GM23338 (cell line): ENCODE measurements at places on chromosomes 5 and 9.

DNA sequence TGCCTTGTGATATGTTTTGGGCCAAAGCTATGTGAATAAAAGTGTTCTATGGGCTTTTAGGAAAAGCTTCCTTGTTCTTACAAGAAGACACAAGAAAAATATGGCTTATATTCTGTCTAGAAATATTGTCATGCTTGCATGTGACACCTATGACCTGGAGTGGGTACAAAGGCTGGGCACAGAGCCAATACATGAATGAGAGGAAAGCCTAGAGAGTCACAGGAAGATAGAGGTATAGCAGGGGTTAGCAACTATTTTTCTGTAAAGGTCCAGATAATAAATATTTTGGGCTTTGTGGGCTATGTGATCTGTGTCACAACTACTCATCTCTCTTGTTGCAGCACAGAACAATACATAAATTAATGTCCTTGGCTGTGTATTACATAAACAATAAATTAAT, 196.6 kb upstream of the CD180 start:
- peaks cover 18% of the 10 kb centered on the region; the same call in 1 of the 2 replicates for H3K4me1 ChIP-seq
- no peak overlapping the region for H3K27ac ChIP-seq
- H3K36me3 ChIP-seq: no peaks in the 10 kb centered on the region

DNA sequence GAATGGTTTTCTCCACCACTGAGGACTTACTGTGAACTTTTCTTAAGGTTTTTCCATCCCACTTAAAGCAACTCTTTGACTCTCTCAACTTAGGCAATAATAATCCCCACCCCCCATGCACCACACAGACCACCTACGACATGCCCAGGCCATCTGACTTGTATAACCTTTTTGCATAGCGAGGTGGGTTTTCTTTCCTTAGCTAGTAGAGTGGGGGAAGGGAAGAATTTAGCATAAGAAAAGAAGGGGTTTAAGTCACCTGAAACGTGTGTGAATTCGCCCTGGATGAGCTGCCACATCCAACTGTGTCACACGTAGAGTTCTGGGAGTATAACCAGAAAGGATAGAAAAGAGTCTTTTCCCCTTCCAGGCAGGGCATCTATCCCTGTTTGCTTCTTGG, 262.7 kb downstream of the YTHDC2 start:
- no peaks in the 10 kb centered on the region for H3K36me3 ChIP-seq
- no peaks in the 10 kb centered on the region for H3K27me3 ChIP-seq
- H3K4me1 ChIP-seq: peaks cover 20% of the 10 kb centered on the region
- DNase-seq: peak; percentile 66
- peak overlapping the region; percentile 31; the same call in 1 of the 2 replicates for H3K4me3 ChIP-seq

DNA sequence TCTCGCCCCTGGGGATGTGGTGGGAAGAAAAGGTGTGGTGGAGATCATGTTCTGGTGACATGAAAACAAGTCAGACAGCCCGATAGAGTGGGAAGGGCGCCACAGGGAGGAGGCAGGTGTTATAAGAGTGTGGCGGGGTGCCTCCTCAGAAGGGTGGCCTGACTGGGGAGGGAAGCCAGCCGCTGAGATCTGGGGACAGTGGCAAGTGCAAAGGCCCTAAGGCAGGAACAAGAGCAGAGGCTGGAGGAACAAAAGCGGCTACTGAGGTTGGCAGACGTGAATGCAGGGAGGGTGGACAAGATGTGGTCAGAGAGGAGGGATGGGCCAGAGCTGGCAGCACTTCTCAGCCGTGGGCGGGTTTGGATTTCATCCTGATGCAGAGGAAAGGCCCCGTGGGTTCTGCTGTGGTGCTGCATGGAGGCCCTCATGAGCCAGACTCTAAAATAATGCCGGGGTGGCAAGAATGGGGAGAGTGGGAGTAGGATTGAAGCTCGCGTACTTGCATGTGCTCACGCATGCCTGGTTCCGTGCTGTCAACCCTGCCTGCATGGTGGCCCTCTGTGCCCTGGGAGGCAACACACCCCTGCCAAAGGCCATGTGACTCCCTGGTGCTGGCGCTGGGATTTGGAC, 89.2 kb downstream of the MVB12B start:
- no peaks in the 10 kb centered on the region; the same call in 1 of the 2 replicates for H3K4me1 ChIP-seq
- H3K4me3 ChIP-seq: no peak overlapping the region
- no peak for DNase-seq
- H3K27me3 ChIP-seq: no peaks in the 10 kb centered on the region
- no peaks in the 10 kb centered on the region for H3K36me3 ChIP-seq

DNA sequence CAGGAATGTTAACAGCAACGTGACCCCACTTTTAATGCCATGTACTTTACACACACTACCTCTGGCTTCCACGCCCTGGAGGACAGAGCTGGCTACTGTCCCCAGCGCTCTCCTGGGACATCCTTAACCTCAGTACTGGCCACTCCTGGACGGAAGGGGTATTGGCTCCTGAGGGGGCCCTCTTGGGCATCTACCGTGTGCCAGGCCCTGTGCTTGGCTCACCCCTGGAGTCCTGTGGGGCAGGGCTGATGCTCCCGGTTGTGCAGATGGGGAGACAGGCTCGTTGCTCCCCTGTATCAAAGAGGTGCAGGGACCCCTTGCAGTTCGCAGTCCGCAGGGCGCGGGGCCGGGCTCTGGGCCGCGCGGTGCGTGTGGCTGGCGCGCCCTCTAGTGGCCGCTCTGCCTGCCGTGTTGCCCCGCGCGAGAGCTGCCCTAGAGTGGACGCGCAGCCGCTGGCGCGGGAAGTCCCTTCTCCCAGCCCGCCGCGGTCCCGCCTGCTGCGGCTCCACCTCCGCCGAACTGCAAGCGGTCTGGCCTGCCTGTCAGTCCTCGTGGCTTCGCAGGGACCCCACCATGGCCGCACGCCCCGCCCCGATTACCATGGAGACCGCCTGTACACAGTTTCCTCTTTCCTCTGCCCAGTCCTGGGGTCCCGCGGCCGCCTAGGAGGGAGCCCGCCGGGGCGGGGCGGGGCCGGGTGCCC, at the start of gene WDR38:
WDR38 (plus strand) TSS at position 632 of the 703 bp plus-strand sequence. CDS start 72 bp downstream, outside the sequence.
- no peaks in the 10 kb centered on the region for H3K27me3 ChIP-seq
- DNase-seq: peak; percentile 89
- H3K36me3 ChIP-seq: peaks cover 3% of the 10 kb centered on the region; the same call in 1 of the 2 replicates
- peak within 1 kb of the TSS; percentile 59 for H3K4me3 ChIP-seq
- H3K4me1 ChIP-seq: peaks cover 3% of the 10 kb centered on the region; the same call in 1 of the 2 replicates
- no peak within 1 kb of the TSS for H3K27ac ChIP-seq

DNA sequence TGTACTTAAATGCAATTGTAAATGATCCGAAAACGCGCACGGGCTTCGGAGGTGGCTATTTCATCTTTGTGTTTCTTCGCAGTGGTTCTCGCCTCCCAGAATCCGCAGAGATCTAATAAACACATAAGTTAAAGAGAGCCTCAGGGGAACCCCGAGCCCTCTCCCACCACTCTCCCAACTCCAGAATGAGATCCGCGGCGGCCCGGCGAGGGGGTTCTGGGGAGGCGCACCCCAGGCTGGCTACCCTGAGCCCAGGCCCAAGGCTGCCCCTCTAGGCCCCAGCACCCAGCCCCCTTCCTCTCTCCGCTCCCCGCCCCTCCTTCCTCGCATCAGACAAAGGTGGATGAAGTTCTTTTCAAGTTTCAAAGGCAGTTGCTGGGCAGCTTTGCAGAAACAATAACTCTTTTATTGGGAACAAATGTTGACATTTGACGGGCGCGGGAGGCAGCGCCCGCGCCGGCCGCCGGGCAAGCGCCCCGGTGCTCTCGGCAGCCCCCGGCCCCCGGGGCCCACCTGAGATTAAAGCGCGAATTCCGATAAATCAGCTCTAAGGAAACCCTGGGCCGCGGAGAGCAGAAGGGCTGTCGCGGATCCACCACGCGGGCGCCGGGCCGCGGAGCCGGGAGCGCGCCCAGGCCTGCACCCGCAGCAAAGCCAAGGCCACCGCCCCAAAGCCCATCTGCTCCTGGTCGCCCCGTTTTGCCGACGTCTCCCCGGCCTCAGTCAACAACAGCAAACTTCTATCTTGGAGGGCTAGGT, 8.4 kb downstream of the IRX2 start:
- H3K4me3 ChIP-seq: peak overlapping the region; percentile 55
- peaks cover 50% of the 10 kb centered on the region for H3K4me1 ChIP-seq
- H3K36me3 ChIP-seq: peaks cover 7% of the 10 kb centered on the region; the same call in 1 of the 2 replicates
- peak; percentile 73 for DNase-seq
- no peak overlapping the region for H3K27ac ChIP-seq

DNA sequence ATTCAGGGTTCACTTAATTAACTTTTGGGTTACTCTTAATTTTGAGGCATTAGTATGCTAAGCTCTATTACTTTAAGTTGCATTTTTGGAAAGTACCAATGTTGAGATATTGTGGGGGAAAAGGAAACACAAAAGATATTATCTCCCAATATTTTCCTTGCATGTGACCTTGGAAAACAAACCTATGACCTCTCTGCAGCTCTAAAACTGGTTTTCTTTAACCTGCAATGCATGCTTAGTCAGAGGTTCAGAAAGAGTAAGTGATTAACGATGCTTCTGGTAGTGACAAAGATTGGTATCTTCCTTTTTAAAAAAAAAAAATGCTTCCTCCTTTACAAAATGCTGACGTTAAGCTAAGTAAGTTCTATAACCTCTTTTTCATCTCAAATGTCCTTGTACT, 44.9 kb upstream of the CDH18 start:
- H3K4me1 ChIP-seq: no peaks in the 10 kb centered on the region
- H3K27me3 ChIP-seq: no peaks in the 10 kb centered on the region
- no peak overlapping the region for H3K27ac ChIP-seq
- H3K4me3 ChIP-seq: no peak overlapping the region

GRCh38 chr5:177509381-177509951, at the start of gene DOK3:
Gene DOK3 (minus strand): TSS chr5:177509826. CDS start chr5:177509540, 286 bp downstream.
- peak; percentile 60 for DNase-seq
- H3K27me3 ChIP-seq: no peaks in the 10 kb centered on the region
- H3K4me3 ChIP-seq: 0 out of 2 replicates have a peak within 1 kb of the TSS, but pooled peaks have one; percentile 10
- H3K4me1 ChIP-seq: peaks cover 15% of the 10 kb centered on the region

- H3K4me1 ChIP-seq: peaks cover 42% of the 10 kb centered on the region
- H3K4me3 ChIP-seq: no peak overlapping the region
- DNase-seq: peak; percentile 91
- no peaks in the 10 kb centered on the region for H3K27me3 ChIP-seq
- H3K36me3 ChIP-seq: no peaks in the 10 kb centered on the region
- no peak overlapping the region for H3K27ac ChIP-seq
Observed at GRCh38 chr9:35518225-35518821, 28.4 kb downstream of the RUSC2 start.

GRCh38 chr9:33025572-33026342, 684 bp downstream of the DNAJA1 start:
- H3K4me3 ChIP-seq: peak overlapping the region; percentile 94
- H3K36me3 ChIP-seq: peaks cover 42% of the 10 kb centered on the region
- H3K27me3 ChIP-seq: no peaks in the 10 kb centered on the region
- DNase-seq: peak; percentile 86
- peak overlapping the region; percentile 90; the same call in 1 of the 2 replicates for H3K27ac ChIP-seq
- peaks cover 21% of the 10 kb centered on the region for H3K4me1 ChIP-seq

GRCh38 chr5:180399401-180400215, 46.5 kb upstream of the GFPT2 start:
- H3K36me3 ChIP-seq: no peaks in the 10 kb centered on the region
- H3K27me3 ChIP-seq: no peaks in the 10 kb centered on the region
- DNase-seq: no peak
- no peaks in the 10 kb centered on the region for H3K4me1 ChIP-seq
- H3K4me3 ChIP-seq: no peak overlapping the region

- no peak for DNase-seq
- H3K4me1 ChIP-seq: peaks cover 20% of the 10 kb centered on the region
- no peak overlapping the region for H3K4me3 ChIP-seq
- no peak overlapping the region for H3K27ac ChIP-seq
- H3K27me3 ChIP-seq: no peaks in the 10 kb centered on the region
- peaks cover 39% of the 10 kb centered on the region for H3K36me3 ChIP-seq
Observed at GRCh38 chr5:133992429-133993155, 12.2 kb downstream of the VDAC1 start.

DNA sequence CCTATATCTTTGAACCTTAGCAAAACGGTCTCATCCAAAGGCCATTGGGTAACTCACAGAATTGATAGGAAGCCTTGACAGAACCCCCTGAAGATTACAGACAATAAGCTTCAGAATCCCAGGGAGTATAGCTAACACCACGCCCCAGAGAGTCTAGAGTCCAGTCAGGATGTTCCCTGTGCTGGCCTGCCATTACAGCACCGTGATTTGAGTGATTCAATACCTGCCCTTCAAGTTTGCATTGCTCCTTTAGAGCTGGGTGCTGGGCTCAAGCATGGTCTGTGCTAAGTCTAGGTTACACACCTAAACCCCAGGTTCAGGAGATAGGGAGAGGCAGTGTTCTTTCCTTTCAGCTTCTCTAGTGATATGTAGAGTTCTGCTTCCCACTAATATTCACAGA, 90.5 kb downstream of the RASEF start:
- no peaks in the 10 kb centered on the region for H3K27me3 ChIP-seq
- no peak overlapping the region for H3K4me3 ChIP-seq
- no peaks in the 10 kb centered on the region for H3K36me3 ChIP-seq
- no peak for DNase-seq
- H3K27ac ChIP-seq: no peak overlapping the region

DNA sequence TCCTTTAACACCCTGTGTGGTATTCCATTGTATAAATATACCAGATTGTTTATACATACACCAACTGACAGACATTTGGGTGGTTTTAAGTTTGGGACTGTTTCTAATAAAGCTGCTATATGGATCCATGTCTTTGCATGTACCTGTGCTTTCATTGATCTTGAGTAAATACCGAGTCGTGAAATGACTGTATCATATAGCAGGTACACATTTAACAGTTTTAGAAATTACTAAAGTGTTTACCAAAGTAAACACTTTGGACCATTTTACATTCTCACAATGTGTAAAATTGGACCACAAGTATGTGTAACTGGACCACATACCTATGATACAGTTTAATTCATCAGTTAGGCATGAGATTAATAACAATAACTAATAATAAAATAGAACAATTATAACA, 175.2 kb downstream of the FBXL17 start:
- H3K4me3 ChIP-seq: no peak overlapping the region
- no peaks in the 10 kb centered on the region for H3K36me3 ChIP-seq
- DNase-seq: no peak
- no peaks in the 10 kb centered on the region for H3K4me1 ChIP-seq
- H3K27me3 ChIP-seq: no peaks in the 10 kb centered on the region
- no peak overlapping the region for H3K27ac ChIP-seq

DNA sequence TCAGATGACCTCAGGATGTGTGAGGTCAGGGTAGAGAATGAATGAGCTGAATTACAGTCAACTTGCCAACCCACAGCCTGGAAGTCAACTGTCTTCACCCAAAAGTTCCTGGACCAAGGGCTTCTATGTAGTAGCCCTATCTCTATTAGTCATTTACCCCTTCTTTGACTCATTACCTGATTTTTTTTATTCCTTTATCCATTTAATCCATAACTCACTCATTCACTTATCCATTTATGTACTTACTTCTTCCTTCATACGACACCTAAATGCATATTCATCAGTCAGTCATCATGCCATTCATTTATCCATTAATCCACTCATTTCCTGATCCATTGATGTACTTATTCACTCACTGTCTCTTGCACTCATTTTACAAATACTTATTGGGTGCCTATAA, 212.7 kb downstream of the PAPPA start:
- no peaks in the 10 kb centered on the region for H3K36me3 ChIP-seq
- H3K27ac ChIP-seq: no peak overlapping the region
- peaks cover 10% of the 10 kb centered on the region for H3K4me1 ChIP-seq
- H3K27me3 ChIP-seq: no peaks in the 10 kb centered on the region

GRCh38 chr5:90875456-90875855, 316.9 kb downstream of the ADGRV1 start:
- peaks cover 11% of the 10 kb centered on the region; the same call in 1 of the 2 replicates for H3K4me1 ChIP-seq
- H3K27me3 ChIP-seq: no peaks in the 10 kb centered on the region
- DNase-seq: no peak
- H3K4me3 ChIP-seq: no peak overlapping the region
- H3K36me3 ChIP-seq: no peaks in the 10 kb centered on the region
